ENCODE measurements at places on chromosomes 4 and X.

- no peak for ATAC-seq
Observed at GRCh38 chr4:166045457-166045856, 172.4 kb downstream of the TLL1 start.

DNA sequence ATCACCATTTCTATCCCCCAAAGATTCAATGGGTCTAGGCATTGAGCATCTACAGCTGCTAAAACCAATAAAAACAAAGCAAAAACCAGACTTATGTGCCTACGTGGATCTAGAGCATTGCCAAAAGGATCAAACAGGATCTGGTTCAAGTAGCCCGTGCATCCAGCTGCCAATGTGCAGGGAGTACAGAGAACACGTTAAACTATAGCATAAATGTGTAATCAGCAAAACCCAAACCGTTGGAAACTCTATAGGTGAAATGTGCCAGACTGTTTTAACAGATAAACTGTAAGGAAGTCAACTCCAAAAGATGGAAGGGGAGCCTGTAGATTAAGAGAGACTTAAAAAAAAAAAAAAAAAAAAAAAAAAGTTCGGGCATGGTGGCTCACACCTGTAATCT, 58.5 kb downstream of the APOO start:
- no peak for ATAC-seq

DNA sequence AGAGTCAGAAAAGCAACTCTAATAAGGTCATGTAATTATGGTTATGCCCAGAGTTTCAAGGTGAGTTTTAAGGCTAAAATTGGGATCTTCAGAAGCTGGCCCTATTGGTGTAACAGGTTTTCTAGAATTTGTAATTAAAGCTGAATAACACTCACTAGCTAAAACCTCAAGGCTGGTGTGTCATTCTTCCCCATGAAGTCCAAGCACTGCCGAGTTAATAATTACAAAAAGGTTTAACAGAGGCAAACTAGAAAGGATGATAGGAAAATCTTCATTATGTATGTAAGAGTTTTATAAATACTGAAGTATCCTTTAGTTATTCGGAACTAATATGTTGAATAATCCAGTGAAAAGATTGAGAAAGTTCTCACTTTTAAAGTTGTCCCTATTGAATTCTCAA, 34.3 kb downstream of the MXRA5 start:
- no peak for ATAC-seq

- ATAC-seq: no peak
Observed at GRCh38 chr4:151316645-151317044, 8.8 kb downstream of the SH3D19 start.

- no peak for ATAC-seq
Observed at GRCh38 chrX:32370456-32371205, 840.7 kb downstream of the DMD start.

GRCh38 chr4:152917543-152918395, 18.4 kb upstream of the FHDC1 start:
- ATAC-seq: no peak

GRCh38 chrX:39877905-39878304, 219.9 kb downstream of the BCOR start:
- ATAC-seq: peak; percentile 89

DNA sequence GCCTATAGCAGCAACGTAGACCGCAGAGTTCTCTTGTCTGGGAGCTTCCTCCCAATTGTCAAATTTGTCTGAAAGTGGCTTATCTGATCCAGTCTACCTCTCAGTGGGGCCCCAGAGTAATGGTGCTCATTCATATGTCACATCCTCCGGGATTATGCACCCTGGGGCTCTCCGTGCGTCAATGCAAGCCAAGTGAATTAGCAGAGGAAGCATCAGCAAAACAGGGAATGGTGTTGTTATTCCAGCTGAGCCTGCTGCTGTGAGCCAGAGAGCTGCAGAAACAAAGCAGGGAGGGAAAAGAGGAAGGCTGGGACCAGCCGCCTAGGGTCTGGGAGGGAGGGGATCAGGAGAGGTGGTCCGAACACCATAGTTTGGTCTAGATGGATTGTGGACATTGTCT, 95.2 kb downstream of the CLNK start:
- no peak for ATAC-seq

DNA sequence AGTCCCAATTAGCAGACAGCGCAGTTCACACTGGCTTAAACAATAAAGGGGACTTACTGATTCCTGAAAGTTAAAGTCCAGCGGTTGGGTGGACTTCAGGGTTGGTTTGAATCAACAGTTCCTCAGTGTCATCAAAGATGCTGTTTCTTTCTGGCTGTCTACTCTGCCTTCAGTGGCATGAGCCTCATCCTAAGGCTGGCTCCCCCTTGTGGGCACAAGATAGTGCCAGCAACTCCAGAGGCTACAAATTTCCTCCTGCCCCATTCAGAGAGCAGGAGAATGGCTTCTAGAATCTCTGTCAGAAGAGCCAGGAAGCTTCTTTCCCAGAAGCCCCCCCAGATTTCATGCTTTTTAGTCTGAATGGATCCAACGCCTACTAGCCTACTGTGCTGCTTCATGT, 82.4 kb upstream of the MTM1 start:
- no peak for ATAC-seq

DNA sequence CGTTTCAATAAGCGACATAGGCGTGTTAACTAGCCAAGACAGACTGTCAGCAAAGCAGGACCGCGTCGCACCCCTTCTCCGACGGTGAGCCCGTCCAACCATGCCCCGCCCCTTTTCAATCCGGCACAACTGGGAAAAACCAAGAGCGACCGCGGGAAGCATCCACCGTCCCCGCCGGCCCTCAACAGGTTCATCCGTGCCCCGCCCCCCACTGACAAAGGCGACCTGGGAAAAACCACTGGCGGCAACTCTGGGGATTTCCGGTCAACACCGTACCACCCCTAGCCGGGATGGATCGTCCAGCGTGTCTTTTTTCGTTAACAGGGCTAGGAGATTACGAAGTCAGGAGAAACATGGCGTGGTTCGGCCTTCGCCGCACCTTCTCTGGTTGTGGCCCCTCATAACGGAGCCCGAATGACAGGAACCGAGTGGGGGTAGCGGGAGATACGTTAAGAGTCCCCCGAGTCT, 377 bp downstream of the TIMM17B start:
- peak; percentile 77 for ATAC-seq

DNA sequence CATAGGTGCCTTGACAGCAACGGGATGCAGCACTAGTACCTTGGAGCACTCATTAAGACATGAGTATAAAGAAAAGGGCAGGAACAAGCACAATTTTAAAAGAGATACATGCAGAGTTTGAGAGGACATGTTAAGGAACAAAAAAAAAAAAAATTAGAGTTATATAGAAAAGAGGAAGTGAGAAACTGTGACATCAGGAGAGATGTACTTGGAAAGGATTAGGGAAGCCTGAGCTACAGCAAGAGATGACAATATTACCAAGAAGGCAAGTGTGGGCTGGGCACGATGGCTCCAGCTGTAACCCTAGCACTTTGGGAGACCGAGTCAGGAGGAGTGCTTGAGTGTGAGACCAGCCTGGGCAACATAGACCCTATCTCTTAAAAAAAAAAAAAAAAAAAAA, 37.4 kb downstream of the GPR143 start:
- no peak for ATAC-seq

DNA sequence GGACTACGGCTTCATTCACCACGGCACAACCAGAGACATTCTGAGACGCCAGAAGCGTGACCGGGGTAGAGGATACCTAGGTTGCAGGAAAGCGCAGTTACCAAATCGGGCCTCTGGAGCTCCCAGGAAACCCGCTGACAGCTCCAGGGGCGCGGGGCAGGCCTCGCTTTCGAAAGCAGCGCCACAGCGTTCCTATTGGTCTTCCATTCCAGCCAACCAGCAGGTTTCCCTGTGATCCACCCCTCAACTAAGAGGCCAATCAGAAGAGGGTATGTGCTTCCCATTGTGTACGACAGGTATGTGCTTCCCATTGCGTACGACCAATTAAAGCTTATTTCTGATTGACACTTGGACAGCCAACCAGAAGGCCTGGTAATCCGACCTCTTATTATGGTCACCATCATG, 14.9 kb downstream of the SNX12 start:
- no peak for ATAC-seq

GRCh38 chr4:12701384-12701783, 782.8 kb downstream of the RAB28 start:
- ATAC-seq: no peak

DNA sequence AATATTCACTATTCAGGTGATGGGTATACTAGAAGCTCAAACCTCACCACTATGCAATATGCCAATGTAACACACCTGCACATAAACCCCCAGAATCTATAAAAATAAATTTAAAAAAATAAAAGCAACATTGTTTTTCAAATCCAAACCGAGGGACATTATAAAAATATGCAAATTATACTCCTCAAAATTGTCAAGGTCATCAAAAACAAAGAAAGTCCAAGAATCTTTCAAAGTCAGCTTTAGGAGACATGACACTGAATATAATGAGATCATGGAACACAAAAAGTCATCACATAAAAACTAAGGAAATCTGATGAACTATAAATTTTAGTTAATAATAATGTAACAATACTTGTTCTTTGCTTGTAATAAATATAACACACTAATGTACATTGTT, 43.2 kb upstream of the AR start:
- ATAC-seq: no peak

DNA sequence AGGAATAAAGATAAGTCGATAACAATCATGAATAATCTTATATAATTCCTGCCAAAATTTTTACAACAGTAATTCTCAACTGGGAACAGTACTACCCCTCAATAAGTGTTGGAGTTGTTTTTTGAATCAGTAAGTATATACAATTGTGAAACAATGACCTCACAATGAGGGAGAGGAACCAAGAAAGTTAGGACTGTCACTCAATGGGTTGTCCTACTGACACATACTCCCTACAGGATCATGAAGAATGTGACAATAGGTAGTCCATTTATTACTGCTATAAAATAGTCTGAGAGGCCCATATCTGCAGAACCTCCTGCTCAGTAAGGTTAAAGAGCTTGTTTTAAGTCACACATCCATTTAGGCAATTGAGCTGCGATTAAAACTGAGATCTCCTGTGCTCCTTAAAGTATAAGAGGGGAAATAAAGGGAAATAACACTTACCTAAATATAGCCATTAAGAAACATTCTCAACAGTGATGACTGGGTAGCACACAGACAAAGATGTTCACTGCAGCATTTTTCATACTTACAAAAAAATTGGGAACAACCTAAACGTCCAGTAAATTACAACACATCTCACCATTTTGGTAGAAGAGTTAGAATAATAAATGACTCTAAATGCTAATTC, 26.2 kb downstream of the FBXW7 start:
- no peak for ATAC-seq

DNA sequence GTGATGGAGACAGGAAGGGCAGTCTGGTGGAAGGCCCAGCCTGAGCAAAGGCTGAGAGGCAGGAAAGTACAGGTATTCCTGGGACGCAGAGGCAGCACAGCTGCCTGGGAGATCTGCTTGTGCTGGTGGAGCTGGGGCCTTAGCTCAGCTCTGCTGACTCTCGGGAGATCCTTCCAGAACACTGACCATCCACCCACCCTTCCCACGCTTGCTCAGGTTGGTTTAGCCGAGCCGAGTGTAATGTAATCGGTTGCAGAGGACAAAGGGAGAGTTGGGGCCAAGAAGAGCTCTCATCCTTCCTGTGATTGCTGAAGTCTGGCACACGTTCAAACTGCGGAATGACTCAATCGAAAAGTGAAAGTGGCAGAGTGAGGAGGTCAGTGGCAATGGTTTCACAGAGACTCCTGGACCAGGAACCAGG, 43.1 kb upstream of the GPR78 start:
- ATAC-seq: no peak

DNA sequence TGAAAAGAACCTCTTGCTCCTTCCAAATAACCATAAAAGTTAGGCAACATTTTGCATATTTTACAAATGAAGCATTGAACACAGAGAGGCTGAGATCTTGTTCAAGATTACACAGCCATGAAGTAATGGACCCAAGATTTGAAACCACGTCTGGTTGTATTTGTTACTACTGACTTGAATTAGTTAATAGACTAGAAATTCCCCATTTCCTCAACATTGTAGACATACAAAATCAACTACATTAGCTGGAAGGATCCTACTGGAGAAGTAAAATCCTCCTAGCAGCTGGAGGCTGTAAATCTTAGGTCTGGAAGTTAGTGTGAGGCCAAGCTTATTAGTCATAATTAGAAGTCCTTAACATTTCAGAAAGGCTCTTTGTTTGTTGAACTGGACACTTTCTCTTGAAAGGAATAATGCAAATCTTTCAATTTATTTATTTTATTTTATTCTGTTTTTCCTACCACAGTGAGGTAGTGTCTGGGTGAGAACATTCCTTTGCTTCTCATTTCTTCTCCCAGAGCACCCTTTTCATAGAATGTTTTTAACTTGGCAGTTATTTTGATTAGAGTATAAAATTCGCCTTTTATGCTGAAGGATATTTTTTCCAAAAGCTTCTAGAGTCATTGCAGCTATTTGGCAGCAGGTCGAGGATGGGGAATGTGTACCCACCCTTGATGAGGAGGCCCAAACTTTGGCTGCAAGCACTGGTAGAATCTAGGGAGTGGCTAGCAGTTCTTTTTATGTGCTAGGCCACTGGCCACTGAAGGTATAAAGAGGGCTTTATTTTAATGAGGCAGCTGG, 62.0 kb upstream of the CLNK start:
- ATAC-seq: peak; percentile 27

DNA sequence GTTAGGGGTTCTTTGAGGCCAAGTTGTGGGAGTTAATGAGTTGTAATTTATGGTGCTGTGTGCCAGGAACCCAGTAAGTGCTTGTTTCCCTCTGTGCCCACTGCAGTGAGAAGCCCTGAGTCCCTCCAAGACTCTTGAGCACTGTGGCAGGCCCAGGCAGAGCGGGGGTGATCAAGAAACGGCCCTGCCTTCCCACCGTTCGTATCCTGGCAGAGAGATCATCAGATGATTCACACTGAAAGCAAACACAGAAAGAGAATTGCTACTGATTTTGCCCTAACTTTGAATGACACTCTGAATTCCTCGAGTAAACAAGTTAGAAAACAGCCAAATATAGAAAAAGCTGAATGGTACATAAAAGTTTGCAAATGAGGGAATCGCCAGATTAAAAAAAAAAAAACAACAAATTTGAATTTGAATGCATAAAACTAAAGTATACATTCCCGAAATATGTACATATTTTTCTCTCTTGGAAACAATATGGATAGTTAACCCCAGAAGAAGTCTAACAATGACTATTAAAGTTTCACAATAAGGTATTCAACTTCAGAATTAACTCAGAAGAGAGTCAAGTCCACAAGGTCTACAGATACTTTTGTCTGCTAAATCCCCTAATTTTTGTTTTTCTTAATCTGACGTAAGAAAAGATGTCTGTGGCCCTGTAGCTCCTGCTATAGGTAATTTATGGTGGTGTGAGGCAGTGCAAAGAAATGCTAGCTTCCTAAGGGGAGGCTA, 71.8 kb downstream of the AFAP1 start:
- ATAC-seq: peak; percentile 3

GRCh38 chr4:3401436-3402171, 40.2 kb upstream of the HGFAC start:
- ATAC-seq: no peak

GRCh38 chr4:178082906-178083305, 640.7 kb upstream of the AGA start:
- no peak for ATAC-seq

DNA sequence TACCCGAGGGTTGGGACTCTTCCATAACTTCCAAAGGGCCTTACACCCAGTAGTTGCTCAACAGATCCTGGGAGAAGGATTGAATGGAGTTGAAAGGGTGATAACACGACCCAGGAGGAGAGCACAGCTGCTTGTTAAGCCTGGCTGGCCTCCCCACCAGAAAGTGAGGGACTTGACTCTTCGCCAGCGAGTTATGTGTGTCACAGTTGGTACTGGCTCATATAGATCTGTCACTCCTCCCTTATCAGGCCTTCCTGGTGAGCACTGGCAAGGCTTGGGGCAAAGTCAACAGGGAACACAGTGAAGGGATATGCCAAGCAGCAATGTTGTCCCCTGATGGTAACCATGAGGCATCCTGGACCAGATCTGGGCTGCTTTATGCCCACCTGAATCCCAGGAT, 35.8 kb downstream of the APLN start:
- no peak for ATAC-seq

All from motor neuron (in vitro differentiated cells).